ENCODE measurements at places on chromosomes 16 and 17.

DNA sequence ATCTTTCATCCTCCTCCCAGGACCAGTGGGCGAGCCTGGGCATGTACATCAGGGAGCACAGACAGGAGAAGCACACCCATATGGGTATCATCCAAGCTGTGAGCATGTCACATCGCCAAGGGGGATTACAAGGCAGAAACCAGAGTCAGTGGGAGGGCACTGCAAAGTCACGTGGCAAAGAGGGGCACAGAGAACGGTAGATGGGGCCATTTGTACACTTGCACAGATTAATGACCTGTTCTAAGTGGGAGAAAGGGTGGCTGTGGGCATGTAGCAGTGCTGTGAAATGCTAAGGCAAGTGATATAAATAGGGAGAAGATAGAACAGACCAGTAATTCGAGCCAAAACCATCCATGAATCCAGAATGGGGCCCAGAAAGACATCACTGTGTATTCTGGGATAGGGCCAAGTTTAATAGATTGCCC, 265.0 kb downstream of the CPPED1 start:
- DNase-seq: no peak

- no peak for DNase-seq
These were observed 372.2 kb upstream of the CDH5 start for GRCh38 chr16:65994291-65994690.

- DNase-seq: no peak
These were observed 13.0 kb downstream of the C16orf87 start for GRCh38 chr16:46817961-46818360.

DNA sequence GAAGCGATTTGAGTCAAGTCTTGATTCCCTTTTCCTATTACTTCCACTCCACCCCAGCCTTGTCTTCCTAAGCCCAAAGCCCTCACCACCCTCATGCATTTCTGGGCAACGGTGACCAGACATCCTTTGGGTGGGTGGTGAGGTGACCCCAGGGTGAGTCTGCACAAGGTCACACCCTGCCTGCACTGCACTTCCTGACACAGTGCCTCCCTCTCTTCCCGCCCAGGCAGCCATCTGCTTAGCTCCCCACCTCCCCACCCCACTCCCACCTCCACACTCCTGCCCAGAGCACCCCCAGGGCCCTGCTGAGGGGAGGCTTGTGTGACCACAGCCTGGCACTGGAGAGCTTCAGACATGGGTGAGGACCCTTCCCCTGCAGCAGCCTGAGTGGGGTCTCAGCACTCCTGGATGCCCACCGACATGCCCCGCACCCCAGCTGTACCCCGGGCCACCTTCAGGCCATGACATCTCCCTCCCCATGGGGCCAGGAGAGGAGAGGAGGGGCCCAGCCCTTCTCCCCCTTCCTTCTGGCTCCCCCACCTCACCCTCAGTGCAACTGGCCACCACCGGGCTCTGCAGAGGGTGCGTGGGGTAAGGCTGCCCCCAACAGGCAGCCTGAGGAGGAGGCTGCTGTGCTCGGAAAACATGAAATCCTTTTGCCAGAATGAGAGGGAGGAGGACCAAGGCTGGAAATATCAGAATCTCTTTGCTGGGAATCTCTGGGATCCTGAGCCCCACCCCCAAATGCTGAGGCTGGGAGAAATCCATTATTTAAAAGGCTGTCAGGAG, 68.6 kb downstream of the CCT6B start:
- DNase-seq: no peak

DNA sequence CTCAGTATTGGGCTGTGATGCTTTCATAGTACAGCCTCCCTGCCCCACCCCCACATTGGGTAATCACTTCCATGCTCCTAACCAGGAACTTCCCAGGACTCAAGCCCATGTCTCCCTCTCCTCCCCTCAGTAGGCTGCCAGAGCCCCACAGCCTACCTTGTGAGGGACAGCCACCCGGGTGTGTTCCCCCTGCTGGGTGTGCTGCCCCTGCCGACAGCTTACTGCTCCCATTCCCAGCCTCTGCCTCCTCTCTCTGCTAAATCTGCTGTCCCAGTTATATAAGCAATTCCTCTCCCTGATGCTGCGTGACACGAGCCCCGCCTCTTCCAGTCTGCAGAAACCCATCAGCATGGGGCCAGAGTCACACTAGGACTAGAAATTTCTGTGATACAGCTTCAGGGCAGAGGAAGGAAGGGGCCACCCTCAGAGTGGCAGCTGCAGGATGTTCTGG, at the start of gene RSKR:
TSS of gene RSKR (minus strand) at position 255 of the 451 bp plus-strand sequence. CDS start at position 231, 24 bp downstream.
- no peak for DNase-seq

DNA sequence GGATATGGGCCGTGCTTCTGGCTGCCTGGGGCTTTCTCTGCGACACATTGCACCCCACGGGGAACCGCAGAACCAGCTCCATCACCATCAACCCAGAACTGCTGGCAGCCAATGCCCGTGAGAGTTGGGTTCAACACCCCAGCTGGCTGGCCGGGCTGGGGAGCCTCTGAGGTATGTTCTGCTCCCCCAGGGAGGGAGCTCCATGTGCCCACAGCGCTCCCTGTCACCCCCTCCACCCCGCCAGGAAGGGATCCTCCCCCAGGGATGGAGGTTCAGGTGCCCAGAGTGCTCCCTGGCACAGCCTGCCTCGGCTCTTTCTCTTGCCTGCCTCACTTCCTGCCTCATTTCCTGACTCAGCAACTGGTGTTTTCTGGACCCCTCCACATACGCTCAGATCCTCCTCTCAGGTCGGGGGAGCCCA, 24.2 kb upstream of the MPRIP start:
- no peak for DNase-seq

DNA sequence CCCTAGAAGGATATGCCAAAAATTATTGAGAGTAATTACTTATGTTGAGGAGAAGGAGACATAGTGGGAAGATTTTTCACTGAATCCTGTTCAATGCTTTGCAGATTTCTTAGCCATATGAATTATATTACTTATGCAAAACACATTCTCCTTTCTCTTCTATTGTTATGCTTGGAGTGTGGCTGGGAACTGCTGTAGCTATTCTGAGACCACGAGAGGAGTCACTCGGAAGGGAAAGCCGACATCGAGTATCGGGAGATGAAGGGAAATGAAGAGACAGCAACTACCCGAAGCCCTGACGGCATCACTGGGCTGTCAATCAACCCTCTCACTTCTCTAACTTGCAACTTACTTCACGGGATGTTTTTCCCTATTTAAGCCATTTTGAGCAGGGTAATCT, 39.6 kb downstream of the STX8 start:
- no peak for DNase-seq
